ENCODE measurements at places on chromosomes 4 and X. TPM values are rescaled to one million over a fixed set of nuclear protein-coding genes. Genes with fewer than 3 reads are reported as not detected.
A peak's percentile ranks its signal among the peaks of the same experiment; 100 is the strongest.

NHS gene
- 5.0 TPM for polyA plus RNA-seq

GRCh38 chr4:43842594-43842993 is 606.0 kb downstream of the KCTD8 start:
- no peak for DNase-seq

- no peak for DNase-seq
These were observed 82.6 kb downstream of the LUZP4 start for GRCh38 chrX:115372152-115372551.

- DNase-seq, result peak; percentile 44
These were observed 22.2 kb upstream of the TLR2 start for GRCh38 chr4:153661908-153662307.

- no peak for DNase-seq
These were observed 1.6 kb upstream of the NDST3 start for GRCh38 chr4:118032691-118033090.

GRCh38 chrX:106932960-106933537 is 12.8 kb downstream of the CLDN2 start:
- DNase-seq, result no peak

GRCh38 chrX:124223524-124223923 is 108.9 kb upstream of the TEX13D start:
- DNase-seq, result no peak
